ENCODE measurements at places on chromosomes 5 and 9.

DNA sequence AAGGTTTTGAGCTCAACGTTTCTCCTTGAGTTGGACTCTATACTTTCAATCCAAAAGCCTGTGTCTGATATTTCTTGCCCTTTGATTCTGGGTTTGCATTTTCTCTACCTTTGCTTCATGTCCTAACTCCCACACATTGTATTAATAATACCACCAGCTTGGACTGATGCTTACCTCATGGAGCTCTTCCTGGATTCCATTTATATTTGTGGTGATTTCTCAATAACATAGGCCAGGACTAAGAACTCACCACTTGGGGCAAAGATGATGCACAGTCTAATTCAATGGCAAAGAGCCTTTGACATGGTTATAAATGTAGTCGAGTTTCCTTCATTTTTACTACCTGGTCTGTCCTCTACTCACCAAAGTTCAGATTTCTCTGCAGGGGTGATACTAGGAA is 27.5 kb upstream of the EFNA5 start:
- no peak for DNase-seq

DNA sequence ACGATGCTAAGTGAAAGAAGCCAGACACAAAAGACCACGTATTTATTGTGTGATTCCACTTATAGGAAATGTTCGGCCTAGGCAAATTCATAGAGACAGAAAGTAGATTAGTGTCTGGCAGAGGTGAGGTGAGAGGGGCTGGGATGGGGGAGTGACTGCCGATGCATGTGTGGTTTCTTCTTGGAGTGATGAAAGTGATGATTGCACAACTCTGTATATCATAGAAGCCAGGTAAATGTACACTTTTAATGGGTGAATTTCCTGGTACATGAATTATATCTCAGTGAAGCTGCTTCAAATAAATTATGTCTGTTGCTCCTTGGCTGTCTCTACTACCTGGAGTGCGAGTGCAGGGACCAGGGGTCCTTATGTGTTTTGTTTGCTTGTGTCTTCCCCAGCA is 76.2 kb upstream of the PTCH1 start:
- no peak for DNase-seq

DNA sequence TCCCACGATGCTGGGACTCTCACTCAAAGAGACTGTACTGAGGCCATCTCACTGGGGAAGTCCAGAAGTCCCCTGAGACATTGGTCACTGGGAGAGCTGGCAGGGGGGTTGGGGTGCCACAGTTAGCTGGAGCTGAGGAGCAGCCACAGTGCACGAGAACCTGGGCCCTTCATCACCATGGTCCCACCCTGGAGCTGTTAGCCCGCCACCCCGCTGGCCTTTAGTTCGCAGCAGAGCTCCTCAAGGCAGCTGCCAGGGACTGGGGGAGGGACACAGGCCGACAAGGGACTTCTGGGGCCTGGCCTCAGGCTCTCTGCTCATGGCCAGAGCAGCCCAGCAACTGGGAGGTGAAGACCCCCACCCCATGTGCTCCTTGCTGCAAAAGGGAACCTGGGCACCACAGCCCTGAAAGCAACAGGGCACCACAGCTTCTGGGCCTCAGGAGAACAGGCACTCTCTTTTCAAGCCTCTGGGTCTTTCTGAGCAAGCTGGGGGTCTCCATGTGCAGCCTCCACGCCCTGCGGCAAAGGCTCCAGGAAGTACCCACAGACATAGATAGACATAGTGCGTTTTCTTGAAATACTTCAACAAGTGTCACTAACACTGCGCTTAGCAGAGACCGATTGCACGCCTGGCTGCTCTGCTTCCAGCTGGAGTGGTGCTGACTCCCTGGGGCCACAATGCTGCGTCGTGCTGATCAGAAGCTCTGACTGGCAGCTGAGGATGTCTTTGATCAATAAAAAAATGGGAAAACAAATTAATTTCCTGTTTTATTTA is 46.0 kb downstream of the VAV2 start:
- peak; percentile 65 for DNase-seq

DNA sequence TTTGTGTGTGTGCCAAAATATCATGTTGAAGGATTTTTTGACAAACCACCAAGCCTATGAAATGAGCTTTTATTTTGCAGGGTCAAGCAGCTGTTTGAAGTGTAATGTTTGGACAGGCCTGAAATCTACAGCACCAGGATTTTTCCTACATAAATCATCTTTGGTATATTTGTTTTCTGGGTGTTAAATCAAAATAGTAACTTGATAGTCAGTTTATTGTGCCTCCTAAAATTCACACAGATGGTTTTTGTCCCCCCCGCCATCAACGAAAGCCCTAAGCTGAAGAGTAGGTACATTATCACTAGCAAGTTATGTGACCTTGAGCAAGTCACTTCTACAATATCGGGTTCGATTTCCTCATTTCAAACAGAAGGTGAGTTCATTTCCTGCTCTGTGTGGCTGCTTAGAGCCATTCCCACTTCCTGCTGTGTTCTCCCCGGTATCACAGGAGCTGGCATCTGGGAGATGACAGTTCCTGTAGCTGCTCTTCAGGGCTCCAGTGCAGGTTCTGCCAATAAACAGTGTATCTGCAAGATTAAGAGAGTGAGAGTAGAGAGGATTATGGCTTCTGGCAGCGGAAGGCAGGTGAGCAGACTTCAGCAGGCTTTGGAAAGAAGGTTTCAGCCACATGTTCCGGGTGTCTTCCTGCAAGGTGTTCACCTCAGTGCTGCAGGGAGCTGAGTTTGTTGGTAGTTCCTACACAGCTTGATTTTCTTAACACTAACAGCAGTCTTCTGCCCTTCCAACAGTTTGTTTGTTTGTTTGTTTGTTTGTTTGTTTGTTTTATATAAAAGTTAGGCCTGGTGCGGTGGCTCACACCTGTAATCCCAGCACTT is 48.4 kb upstream of the GNE start:
- DNase-seq, result no peak

- no peak for DNase-seq
Measured at GRCh38 chr9:105114318-105114717, 130.1 kb upstream of the SLC44A1 start.

DNA sequence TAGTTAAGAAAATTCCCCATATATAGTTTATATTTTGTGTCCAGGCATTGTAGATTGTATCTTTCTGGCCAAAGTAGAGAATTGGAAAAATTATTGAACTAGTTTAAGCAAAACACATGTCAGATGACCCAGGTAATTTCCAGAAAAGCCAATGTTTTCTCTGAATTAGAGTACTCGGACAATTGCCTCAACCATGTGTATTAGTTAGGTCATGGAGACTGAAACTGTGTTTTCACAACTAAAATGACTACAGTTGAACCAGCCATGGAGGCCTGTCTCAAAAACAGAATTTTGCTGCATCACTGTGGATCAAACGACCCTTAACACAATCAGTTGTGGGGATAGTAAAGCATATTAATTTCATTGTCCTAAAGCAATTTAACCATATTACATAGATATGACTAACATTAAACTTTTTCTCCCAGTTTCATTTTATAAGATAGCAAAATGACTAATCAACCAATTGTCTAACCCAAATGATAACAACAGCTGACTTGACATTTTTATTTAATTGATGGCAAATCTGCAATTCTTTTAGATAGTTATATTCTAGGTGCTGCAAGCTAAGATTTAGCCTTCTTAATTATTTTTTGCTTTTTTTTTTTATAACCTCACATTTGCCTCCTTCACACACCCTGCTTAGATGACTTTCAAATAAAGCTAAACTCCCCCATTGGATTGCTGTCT is 39.2 kb upstream of the SPDL1 start:
- DNase-seq, result no peak

GRCh38 chr5:34656001-34656699 is at the start of gene RAI14:
RAI14 (plus strand) TSS chr5:34656328; CDS start chr5:34686920, 30,592 bp downstream.
- no peak for DNase-seq

- DNase-seq, result no peak
Measured at GRCh38 chr5:100826133-100826532, 76.9 kb downstream of the ST8SIA4 start.

DNA sequence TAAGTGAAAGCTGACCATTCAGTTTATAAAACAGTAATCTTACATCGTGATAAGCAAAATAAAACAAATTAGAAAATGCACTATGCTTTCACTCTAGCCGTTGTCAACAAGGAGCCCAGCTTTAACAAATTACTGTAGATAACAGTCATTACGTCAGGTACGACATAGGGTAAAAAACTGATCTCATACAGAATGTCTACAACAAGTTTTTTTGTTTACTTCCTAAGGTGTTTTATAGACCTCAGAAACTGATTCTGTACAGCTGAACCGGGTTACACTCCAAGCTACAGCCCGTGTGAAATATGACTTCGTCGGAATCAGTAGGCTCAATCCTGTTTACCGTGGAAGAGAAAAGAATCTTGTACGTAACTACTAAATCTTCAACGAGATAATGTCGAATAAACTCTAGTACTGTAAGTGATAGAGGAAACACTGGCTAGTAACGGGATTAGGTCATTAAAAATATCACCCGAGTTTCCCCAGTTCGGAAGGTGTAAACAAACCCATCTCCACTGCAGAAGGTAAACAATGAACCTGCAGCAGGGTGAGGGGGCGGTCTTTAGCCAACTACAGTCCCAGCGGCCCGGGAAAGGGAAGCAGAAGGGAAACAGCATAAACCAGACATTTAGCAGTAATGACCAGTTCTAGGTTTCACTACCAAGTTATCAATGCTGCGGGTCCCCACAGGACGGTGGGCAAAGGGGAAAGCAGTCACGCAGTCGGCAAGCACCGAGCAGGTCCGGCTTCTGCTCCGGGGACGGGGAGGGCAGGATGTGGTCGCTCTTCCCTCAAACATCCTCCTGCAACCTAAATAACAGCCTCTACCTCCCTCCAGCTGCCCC is 1.1 kb downstream of the RICTOR start:
- DNase-seq, result peak; percentile 14
